ENCODE measurements at places on chromosomes 12 and 14.

GRCh38 chr12:66813137-66813892 lies 134.4 kb upstream of the GRIP1 start:
- DNase-seq, result no peak

DNA sequence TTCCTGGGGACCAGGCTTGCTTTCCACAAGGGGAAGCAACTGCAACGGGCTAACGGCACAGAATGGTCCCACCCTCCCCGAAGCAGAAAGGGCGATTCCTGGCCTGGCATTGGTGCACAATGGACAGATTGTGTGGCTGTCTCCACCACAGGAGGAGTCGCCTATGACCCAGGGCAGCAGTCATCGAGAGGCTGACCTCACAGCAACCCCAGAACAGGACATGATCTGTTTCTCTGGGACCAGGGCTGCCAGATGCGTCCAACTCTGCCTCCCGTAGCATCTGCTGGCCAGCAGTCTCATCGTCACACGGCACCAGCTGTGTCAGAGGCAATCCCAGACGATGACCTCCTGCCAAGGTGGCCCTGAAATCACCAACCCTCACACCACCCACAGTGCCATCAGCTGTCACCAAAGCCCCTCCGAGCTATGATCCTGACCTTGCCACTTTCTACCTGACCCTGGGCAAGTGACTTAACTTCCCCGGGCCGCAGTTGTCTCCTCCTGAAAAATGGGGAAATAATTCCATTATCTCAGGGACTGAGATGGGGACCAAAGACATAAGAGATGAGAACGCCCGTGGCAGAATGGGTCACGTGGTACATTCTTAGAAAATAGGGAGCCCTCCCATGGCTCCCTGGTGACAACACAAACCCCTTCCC lies 86.7 kb downstream of the CHGA start:
- no peak for DNase-seq

GRCh38 chr12:131603939-131604795 lies 106.7 kb upstream of the SFSWAP start:
- no peak for DNase-seq

DNA sequence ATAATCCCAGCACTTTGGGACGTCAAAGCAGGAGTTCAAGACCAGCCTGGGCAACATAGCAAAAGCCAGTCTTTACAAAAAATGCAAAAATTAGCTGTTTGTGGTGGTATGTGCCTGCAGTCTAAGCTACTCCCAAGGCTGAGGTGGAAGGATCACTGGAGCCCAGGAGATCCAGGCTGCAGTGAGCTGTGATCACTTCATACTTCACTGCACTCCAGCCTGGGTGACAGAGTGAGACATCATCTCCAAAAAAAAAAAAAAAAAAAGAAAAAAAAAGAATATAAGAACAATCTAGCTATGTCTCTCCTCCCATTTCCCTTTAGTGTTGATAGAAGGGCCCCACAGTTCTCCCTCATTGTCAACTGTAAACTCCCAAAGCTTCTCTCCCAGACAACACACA lies 3.5 kb upstream of the BCAT1 start:
- no peak for DNase-seq

Measured in stimulated activated CD8-positive, alpha-beta memory T cell treated with anti-CD3 and anti-CD28 coated beads, Interleukin-12 subunit alpha, Interleukin-12 subunit beta, amount 100 ng/mL, for 4 hours (primary cell).